Effector CD8-positive, alpha-beta T cell (primary cell): ENCODE measurements at places on chromosomes 7 and 10.

DNA sequence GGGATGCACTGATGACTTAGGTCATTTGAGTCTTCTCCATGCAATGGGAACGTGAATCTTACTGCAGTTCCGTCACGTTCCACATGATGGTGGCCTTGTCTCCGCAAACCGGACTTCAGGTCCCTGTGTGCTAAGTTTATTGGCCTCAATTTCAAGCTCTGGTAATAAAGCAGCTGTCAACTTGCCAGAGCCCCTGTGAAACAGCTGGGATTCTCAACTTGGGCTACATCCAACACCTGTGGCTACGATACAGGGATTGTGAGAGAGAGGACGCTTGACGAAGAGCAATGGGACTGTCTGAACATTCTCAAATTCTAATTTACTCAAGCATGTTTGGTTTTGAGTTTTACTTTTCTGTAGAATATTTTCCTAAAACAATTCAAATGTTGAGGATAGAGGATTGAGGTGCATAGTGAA is 174.2 kb downstream of the PTN start:
- no peak for DNase-seq

- no peak for DNase-seq
Measured at GRCh38 chr10:19922236-19922963, 106.2 kb downstream of the PLXDC2 start.

DNA sequence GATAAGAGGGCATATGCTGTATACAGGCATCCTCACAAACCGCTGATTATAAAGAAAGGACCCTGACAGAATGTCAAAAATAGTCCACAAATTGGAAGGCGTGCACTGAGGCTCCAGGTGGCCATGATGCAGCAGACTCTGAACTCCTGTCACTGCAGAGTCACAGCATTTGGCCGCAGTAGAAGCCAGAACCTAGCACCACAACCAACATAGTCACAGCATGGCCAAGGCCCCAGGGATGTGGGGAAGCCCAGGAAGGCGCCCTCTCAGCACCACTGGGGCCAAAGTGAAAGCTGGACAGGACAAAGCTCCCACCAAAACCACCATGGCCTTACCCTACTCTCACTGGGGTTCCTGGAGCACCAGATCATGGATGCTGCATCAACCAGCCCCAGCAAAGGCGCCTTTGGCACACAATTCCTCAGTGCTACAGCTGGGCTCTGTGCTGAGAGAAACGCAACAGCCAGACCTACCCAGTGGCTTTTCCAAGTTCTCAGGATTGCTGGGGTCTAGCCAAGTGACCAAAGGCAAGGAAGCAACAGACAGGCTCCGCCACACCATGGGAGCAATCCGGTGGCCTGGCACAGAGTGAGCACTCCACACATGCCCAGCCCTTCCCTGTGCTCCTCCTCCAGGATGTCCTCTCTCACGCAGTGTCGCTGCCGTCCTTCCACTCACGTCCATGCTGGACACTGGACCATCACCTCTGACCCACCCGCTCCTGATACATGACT is 60.2 kb downstream of the STK17A start:
- no peak for DNase-seq

DNA sequence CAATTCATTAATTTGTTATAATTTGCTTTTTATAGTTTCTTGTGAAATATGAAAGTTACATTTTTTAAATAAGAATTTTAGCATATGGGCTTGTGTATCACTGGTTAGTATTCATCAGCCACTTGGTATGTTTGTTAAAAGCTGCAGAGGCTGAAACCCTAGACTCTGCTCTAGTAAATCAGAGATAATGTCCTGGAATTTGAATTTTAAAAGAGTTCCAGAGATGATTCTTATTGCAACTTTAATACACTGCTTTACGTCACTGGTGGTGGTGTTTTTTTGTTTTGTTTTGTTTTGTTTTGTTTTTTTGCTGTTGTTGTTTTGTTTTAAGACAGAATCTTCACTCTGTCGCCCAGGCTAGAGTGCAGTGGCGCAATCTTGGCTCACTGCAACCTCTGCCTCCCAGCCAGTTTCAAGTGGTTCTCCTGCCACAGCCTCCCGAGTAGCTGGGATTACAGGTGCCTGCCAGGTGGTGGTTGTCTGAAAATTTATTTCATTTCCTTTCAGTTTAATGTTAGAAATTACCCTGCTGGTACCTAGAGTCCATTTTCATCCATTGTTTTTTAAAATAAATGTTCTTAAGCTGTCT is 43.8 kb downstream of the PTPN12 start:
- DNase-seq = no peak

DNA sequence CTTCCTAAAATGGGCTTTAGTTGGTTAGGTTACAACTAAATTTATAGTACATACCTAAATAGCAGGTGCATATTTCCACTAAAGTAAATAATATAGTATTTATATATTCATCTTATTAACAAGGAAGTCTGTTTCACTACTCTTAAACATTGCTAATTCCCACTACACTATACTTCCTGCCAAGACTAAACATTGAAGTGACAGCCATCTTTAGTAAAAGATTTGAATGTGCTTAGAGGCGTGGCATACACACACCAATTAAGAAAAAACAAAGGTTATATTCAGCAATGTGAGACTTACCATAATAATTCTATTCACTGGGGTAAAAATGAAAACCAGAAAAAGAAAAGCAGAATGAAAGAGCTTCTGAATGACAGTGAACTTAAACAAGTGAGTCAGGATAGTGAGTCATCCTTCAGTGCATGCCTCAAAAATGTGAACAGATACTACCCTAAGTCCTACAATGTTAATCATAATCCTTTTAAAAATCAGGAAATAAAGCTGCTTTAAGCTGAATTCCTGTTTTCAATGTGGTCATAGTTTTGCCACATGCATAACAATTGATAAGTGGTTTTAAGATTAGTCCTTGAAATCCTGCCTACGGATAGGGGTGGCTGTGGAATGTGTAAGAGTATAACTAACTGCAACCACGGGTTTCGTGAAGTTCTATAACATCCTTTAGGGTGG is 59.4 kb downstream of the USP6NL start:
- no peak for DNase-seq

- DNase-seq = no peak
Measured at GRCh38 chr10:94490789-94491039, 54.9 kb upstream of the HELLS start.

DNA sequence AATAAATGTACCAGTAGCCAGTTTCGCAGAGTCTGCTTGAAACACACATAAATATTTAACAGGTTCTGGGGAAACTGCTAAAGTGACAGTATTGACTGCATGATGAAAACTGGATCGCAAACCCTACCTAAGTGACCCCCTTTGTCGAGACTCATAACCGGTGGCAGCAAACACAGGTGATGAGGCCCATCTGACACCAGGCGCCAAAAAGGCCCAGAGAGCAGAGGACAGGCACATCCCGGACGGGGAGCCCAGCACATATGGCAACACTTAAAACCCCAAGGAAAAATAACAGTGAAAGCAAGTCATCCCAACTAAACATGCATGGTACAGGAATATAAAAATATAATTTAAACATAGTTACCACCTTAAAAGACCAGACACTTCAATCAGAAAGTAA is 62.4 kb downstream of the GRB10 start:
- no peak for DNase-seq

GRCh38 chr10:74586088-74586585 is 240.3 kb upstream of the KAT6B start:
- peak; percentile 21 for DNase-seq
